ENCODE measurements at places on chromosomes 7 and 10. TPM values are rescaled to one million over a fixed set of nuclear protein-coding genes. Genes with fewer than 3 reads are reported as not detected.

Gene LRGUK
- total RNA-seq = 1.2 TPM

DNA sequence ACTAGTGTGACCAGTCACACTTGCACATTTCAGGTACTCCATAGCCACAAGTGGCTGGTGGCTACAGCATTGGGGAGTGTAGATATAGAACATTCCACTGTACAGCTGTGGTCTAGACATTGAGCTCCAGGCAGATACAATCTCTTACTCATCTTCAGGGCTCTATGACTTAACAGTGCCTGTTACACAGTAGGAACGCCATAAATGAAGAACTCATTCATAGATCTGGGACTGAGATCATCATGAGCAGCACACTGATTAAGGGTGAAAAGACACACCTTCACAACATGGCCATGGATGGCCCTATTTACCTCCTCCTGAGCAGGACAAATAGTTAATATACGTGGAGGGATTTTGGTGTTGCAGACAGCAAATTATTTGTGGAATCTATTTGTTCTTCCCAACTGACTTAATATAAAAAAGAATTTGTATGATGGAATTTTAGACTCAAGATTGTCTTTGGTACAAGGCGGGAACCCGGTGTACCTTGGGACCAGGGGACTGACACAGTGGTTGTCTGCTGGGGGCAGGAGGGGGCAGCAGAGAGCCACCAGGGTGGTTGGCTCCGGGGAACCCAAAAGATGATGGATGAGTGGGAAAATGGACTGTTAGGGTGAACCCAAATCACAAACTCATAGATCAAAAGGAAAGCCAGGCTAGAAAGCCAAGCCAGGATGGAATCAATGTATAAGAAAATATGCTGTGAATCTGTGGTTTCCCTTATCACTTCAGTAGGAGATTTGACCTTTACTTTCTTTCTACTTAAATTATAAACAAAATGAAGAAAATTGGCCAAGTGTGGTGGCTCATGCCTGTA lies 24.3 kb upstream of the CPA2 start:
- DNase-seq = no peak

DNA sequence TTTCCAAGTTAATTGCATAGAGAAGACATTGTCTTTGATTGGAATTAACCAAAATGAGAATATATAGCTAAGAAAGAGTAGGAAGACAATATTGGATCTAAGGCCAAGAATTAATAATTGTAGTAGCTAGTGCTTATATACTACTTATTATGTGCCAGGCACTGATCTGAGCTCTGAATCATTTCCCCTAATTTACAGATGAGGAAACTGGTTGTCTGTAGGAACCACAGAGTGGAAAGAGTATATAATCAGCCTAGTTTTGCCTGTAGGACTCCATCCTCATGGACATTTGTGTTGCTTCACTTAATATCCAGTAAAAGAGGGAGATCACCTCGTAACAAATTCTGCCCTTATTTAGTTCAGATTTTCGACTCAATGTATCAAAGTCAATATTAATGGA lies 127.9 kb downstream of the ARID5B start:
- DNase-seq = no peak

- no peak for DNase-seq
These were observed 238.3 kb upstream of the NFE2L3 start for GRCh38 chr7:25913598-25914224.

Gene SORCS1
- total RNA-seq = 1.3 TPM

DNA sequence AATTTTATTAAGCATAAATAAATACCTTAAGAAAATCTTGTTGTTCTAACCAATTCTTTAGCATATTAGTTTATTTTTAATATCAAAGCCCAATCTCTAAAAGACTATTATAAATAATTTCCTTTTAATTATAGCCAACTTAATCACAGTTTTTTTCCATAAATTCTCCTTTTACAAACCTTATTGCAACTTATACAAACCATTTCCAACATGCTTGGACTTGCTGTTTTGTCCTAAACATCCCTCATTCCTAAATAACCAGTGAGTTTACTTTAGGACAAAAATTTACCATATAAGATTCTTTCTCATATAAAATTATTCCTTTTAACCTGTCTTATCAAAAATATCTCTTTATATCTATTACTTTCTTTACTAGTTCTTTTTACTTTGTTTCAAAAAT lies 25.2 kb upstream of the LSM8 start:
- DNase-seq = no peak

DNA sequence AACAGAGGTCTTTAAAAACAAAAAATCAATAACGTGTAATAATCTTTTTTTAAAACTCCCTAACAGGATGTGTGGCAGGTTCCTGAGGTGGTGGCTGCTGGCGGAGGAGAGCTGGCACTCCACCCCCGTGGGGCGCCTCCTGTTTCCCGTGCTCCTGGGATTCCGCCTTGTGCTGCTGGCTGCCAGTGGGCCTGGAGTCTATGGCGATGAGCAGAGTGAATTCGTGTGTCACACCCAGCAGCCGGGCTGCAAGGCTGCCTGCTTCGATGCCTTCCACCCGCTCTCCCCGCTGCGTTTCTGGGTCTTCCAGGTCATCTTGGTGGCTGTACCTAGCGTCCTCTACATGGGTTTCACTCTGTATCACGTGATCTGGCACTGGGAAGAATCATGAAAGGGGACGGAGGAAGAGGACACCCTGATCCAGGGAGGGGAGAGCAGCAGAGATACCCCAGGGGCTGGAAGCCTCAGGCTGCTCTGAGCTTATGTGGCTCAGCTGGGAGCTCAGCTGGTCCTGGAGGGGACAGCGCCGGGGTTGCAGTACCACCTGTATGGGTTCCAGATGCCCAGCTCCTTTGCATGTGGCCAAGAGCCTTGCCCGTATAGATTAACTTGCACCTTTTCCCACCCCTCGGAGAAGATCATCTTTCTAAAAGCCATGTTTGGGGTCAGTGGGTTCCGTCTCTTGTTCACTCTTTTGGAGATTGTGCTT lies 16.7 kb upstream of the AZGP1 start:
- no peak for DNase-seq

- DNase-seq = no peak
These were observed 156.2 kb downstream of the PLPP4 start for GRCh38 chr10:120613180-120613579.

DNA sequence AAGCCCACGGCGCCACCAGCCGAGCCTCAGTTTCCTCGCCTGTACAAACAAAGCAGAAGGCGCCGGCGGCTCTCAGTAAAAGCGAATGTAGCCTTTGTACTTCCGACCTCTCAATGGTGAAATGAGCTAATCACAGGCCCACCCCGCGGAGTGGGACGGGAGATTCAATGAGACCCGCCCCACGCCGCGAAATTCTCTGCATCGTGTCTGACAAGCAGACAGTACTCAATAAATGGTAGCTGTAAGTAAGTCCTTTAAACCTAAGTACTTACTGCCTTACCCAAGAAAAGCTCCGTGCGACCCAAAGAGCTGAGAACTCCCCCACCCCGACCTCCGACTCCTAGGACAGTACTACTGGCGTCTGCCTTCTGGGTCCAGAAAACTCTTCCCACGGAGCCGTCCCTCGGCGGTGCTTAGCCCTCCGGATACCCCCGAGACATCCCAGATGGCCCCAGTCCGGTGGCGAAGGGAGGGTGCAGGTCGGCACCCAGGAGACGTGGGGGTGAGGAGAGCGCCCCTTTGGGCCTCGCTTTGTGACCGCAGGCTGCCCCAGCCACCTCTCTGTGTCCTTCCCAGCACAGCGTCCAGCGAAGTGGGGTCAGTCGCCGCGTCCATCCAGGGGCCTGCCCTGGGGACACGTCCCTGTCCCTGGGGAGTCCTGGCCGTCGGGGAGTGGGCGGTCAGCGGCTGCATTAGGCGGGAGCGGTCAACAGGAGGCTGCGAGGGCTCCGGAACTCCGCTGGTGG lies 972 bp upstream of the CXCL12 start:
- peak; percentile 67 for DNase-seq

DNA sequence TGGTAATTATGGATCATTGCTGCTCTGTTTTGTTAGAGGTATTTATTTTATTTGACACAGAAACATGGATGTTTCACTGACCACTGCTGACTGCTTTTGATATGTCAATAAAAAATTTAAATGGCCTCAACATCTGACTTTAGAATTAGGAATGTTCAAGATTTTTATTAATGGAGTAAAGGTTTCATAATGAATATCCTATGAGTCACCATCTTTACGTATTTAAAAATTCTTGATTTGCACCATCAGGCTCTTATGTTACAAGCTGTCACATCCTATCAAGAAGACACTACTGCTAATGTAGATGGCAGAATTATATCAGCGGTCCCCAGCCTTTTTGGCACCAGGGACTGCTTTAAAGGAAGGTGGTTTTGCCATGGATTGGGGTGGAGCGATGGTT lies 578.7 kb upstream of the NRP1 start:
- DNase-seq = no peak

Gene CASD1
- total RNA-seq = 9.0 TPM

DNA sequence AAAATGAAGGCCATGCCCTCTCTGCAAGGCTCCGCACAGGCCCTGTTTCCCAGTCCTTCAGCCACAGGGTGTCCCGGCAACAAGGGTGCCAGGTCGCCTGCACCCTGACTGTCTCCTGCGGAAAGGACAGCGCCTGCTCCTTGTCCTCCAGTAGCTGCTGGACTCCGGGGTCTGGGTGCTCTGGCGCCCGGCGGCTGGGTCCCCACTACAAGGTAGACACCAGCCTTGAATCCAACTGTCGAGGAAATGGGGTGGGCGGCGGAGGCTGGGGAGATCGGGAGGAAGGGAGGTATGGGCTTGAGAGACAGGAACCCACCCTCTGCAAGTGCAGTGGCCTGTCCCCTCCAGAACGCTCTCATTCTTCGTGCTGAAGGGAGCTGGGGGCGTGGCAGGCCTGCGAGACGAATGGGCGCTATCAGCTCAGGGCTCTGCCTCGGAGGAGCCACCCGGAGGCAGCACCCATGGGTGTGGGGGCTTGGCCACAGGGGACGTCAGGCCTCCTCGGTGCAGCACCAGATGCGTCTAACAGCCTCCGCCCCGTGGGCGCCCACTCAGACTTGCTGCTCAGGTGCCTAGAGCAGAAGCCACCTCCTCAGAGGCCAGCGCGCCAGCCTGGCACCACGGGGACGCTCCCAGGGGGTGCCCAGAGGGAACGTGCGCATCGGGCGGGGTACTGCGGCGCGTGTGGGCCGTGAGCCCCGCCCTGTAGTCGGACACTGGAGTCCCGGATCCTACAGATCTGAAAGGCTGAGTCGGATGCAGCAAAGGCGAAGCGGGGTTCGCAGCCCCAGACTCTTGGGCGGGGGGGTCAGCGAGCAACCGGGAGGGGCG lies 15.6 kb downstream of the ADAM8 start:
- peak; percentile 84 for DNase-seq

DNA sequence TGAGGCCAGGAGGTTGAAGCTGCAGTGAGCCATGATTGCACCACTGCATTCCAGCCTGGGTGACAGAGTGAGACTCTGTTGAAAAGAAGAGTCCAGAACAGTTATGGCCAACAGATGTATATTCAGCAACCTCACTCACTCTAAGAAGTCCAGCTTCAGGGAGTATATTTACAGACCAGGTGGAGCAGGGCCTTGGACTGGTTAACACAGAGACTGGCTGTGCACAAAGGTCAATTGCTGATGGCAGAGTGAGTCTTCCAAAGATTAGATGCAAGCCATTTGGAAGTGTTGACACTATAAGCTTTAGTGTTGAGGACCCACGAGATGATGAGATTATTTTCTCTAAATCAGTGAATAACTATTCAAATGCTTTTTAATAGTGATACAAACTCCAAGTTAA lies 24.9 kb downstream of the CLRN3 start:
- DNase-seq = no peak

Gene TDRD1
- 0.42 TPM for total RNA-seq

Gene ENO4
- total RNA-seq = not detected

DNA sequence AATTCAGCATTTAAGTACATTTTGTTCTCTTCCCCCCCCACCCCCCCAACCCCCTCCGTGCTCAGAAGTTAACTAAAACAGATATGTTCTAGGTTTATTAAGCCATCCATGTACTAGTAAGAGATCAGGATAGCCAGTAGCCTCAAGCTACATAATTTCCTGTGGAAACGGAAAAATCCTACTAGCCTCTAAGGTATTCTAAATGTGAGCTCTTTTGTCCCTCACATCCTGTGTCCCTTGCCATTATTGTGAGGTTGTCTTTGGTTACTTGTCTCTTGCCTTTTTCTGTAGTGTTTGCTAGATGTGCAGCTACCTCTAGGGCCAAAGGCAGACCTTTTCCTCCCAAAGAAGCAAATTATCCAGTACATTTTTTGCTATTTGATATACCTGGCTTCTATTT lies 92.1 kb downstream of the BTRC start:
- no peak for DNase-seq

- DNase-seq = no peak
These were observed 15.8 kb downstream of the ANKRD22 start for GRCh38 chr10:88835910-88836221.

Gene NEBL
- total RNA-seq = 49.9 TPM

GRCh38 chr10:110399965-110400933 lies 95.5 kb upstream of the SMNDC1 start:
- DNase-seq = no peak

GRCh38 chr7:131536361-131536849 lies 20.0 kb downstream of the PODXL start:
- no peak for DNase-seq

- no peak for DNase-seq
These were observed at the start of gene HPSE2 for GRCh38 chr10:99235658-99236626. Gene HPSE2 (minus strand): TSS chr10:99235852.

Gene SPDYE8
- not detected for total RNA-seq

Gene KIAA1549
- total RNA-seq = 0.83 TPM
